NCI-H510A (cell line): ENCODE measurements at places on chromosomes 1 and 21.
A peak's percentile ranks its signal among the peaks of the same experiment; 100 is the strongest.

DNA sequence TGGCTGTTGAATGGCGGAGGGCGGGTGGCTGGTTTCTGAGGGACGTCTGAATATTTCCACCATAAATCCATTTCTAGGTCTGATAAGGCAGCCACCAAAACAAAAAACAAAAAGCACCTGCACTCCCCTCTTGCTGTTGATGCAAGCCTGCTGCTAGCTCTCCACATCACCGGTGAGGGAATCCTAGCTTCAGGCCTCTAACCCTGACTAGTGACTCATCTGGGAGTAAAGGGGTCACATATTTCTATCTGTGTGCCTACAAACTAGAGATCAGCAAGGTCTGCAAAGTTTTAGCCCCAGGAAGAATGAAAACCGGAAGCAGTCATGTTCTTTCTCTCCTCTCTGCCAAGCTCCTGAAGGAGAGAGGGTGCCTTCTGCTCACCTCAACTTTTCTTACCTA lies 10.3 kb upstream of the ERMAP start:
- no peak for DNase-seq

DNA sequence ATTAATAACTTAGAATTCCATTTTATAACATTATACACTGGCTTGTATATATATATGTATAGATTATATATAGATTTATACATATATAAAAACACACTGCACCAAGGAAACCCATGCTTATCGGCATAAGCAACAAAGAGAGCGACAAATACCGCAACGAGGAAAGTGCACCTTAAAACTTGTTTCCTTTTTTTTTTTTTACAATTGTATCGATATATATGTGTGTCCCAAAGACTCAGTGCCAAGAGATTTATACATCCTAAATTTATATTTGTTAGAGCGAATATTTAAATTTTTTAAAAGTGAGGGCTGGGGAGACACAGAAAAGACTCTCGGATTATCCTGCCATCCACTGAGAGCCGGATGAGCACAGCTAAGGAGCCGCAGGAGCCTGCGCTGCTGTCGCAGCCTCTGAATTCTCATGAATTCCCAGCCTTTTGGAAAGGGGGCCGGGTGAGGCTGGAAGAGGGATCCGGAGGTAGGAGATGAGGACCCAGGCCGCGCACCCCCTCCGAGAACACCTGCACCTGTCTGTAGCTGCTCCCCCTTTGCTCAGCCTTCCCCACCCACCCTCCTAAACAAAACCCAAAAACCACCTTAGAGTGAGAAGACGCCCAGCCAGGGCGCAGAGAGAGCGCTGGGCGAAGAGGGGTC lies 5.2 kb downstream of the DMRTA2 start:
- no peak for DNase-seq

DNA sequence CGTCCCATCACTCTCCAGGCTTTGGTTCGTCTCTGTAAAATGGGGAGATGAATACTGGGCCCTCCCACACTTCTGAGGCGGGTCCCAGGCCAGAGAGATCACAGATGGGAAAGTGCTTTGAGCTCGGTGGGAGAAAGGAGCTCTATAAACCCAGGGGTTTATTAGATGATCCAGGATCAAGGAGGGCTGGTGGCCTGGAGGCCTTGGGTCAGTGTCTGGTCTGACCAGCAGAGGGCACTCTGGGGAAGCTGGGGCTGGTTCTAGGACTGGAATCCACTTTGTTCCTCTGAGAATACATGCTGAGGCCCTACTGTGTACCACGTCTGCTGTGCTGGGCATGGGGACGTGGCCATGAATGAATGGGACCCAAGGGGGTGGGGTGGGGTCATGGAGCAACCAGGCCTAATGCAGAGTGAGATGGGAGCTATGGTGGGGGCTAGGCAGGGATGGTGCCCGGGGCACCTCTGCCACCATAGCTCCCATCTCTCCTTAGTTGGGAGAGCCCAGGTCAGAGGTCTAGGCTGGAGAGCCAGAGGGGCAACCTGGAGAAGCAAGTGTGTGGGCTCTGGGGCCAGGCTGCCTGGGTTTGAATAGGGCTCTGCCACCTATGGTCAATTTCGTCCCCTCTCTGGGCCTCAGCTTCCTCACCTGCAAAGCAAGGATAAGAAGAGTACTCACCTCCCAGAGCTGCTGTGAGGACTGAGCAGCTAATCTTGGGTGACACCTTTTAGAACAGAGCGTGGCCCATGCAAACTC lies 9.0 kb upstream of the FAM131C start:
- DNase-seq = peak; percentile 42

DNA sequence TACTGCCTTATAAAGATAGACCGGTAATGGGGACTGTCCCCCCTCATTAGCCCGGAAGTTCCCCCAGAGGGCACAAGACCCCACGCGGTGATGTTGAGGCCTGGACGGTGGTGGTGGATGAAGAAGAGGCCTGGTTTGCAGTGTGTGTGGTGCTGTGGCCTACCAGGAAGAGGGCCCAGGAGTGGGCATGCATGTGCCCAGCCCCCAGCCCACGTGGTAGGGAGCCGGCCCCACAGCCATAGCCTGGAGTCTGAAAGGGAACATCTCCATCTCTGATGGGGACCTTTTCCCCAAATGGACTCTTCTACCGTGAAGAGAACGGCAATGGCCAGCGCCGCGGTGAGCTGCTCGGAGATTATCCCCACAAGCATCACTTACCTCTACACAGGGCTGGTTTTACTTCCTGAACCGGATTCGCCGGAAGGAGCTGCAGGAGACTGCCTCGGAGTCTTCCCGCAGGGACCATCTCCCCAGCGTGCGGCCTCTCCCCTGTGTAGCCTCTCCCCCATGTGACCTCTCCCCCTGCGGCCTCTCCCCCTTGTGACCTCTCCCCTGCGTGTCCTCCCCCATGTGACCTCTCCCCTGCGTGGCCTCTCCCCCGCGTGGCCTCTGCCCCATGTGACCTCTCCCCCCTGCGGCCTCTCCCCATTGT lies 20.6 kb downstream of the RRP1 start:
- no peak for DNase-seq

DNA sequence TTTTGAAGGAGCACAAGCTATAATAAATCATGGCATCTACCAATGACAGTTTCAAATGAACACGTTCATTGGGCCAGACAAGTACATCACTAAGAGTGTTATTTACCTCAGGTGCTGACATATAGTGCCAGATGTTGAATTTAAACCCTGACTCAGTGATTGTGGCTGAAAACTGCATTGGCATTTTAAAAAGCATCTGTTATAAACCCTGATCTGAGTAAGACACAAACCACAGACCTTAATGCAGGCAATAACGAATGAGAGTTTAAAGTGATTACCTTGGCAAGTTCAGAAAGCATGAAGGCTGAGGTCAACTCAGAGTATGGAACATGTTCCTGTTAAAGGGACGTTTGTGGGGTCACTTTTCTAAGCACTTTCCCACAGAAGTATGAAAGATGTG lies 865.1 kb upstream of the TMPRSS15 start:
- no peak for DNase-seq

DNA sequence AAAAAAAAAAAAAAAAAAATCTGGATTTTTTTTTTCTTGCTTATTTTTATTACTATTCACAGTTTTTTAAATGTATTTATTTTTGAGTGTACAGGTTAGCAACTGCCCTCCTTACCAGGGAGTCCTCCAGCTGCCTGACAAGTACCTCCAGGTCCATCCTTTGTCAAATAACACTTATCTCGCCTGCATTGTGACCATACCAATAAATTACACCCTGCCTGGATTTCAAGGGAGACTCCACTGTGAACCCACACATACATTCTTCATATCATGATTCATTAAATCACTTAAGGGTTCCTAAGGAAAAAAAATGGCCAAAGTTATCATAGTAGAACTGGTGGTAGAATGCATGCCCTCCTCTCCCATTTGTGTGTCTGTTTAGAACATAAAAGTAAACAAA lies 38.4 kb downstream of the EEIG2 start:
- DNase-seq = no peak

DNA sequence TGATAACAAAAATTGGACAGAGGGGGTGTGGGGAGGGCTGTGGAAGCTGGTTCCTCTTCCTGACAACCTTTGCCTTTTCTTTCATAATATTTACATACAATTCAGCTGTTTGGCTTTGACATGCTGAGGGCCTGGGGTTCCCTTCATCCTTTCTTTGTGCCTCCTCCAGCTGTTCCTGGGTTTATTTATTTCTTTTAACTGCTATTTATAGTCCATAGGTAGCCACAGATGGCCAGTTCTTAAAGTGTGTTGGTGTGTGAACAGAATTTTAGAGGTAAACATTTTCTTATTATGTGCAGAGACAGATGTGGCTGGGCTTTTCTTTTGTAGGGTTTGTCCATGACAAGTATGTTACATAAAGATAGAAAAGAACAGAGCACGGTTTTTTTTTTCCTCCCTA lies 34.1 kb upstream of the CNIH3 start:
- DNase-seq = no peak

GRCh38 chr1:94783342-94784189 lies 36.6 kb upstream of the SLC44A3 start:
- DNase-seq = no peak

GRCh38 chr1:155892796-155893195 lies 18.4 kb downstream of the RIT1 start:
- DNase-seq = no peak

DNA sequence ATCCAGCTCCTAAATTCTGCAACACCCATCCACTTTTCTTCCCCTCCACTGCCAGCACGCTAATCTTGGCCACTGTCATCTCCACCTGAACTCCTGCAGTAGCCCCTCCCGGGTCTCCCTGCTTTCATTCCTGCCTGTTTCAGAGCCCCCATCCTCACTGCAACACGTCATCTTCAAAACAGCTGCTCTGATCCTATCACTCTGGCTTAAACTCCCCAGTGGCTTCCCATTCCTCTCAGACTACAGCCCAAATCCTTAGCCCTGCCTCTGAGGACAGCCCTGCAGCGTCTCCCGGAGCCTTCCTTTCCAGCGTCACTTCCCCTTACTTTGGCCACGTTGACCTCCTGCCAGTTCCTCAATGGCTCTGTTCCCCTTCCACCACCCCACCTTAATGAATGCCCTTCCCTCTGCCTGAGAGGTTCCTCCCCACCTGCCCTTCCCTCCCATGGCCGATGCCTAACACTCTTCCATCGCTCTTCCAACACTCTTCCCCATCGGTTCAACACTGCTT lies 22.9 kb upstream of the IFNAR2 start:
- DNase-seq = no peak
